ENCODE measurements at places on chromosomes 2 and 18.
A peak's percentile ranks its signal among the peaks of the same experiment; 100 is the strongest.

- peak; percentile 74 for DNase-seq
Measured at GRCh38 chr2:74576863-74577229, 22.3 kb downstream of the DOK1 start.

- DNase-seq = peak; percentile 79
Measured at GRCh38 chr2:184597571-184597991, 748 bp upstream of the ZNF804A start.

DNA sequence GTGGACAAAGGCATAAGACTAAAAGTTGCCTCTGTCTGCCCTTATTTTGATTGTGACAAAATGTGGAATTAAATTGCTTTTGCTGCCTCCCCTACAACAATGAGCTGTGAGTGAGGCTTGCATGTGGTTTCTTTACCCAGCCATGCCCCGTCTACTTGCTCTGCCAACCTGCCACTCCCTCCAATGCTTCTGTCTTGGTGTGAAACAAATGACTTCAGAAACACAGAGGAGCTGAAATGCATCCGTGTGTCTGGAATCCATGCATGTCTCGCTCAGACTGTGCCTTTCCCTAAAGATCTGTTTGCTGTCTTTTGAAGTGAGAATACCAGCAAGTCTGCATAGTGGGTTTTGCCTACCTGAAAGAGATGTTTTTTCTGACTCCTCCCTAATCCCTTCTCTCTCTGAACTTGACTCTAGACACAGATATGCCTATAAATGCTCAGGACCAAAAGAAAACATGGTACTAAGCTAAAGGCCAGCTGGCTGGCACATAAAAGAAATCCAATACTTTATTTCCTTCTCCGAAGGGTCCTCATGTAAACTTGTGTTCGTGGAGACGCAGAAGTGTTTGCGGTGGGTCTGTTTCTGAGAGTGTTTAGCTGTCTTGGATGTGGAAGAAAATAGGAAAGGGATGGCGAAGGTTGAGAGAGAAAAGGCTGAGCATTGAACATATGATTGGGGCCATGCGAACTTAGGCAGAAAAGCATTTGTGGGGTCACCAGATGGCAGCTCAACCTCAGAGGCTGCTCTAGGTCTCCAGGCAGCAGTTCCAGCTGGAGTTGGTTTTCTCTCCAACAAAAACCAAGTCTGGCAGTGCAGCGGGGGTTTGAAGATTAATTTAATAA lies 120.5 kb downstream of the CCBE1 start:
- DNase-seq = no peak

DNA sequence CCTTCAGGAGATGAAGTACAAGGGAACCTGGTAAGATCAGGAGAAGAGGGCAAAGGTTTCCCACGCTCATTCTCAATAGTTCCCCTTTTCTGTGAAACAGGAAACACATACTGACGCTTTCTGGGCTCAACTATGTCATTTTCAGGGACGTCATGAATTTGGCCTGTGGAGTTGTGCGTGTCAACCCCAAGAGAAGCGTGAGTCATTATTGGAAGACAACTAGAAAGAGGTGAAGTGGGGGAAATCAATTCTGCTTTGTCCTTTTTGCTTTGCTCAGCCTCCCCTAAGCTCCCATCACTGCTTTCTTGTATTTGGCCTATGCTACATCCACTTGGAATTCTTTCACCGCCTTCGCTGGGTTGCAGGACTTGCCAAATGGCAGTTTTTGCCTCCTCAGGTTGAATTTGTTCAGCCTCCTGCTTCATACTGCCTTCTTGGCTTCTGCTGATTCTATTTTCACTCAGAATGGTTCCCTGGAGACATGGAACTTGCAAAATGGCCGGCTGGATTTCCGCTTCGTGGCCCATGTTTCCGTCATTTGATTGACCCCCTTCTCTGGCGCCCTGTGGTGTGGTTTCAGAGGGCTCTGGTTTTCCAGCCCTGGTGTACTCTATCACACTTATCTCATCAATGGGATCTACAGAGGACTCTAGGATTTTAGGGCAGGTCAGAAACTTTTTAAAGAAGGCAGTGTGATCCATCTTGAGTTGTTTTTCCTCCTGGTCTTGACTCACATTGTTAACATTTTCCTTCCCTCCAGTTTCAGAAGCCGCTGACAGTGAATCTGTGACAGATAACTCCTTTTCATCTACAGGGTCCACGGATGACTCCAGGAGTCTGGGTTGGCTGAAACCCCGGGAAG lies 93.3 kb downstream of the ALPK2 start:
- DNase-seq = no peak

GRCh38 chr2:74095632-74096031 lies 52.1 kb downstream of the BOLA3 start:
- DNase-seq = no peak

GRCh38 chr18:10121786-10122515 lies 208.1 kb downstream of the VAPA start:
- DNase-seq = peak; percentile 86

GRCh38 chr2:233966388-233966787 lies 49.2 kb downstream of the TRPM8 start:
- DNase-seq = no peak

DNA sequence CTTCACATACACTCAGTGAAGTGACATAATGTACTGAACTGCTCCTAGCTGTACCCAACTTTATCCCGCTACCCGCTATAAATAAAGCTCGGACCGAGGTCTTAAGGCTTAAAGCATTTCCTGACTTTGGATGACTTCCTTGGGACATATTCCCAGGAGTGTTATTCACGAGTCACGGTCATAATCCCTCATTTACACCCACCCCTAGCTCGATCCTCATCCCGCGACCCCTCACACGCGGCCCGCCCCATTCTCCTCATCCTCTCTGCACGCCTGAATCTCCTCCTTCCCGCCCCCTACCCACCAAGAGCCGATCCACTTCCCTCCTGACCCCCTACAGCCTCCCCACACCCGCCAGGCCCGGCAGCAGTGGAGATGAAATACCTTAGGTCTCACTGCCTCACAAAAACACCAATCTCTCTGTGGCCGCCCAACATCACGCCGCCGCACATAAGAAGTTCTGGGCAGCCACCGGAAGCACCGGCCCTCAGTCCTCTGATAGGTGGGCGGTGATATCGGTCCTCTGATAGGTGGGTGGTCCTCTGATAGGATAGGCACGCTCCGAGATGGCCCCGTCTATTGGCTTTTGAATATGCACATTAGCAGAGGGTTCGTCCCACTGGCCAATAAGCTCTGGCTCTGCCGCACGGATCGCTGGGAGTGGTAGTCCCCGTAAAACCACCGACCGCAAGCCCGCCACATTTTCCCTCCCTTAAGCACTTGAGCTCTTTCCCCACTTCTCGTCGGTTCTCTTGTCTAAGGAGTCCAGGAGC lies at the start of gene WDCP:
Gene WDCP (minus strand): TSS at position 462 of the 773 bp plus-strand sequence. CDS start 7,897 bp downstream, outside the sequence.
- peak; percentile 99 for DNase-seq

- DNase-seq = peak; percentile 20
Measured at GRCh38 chr2:226813148-226813701, 13.6 kb upstream of the IRS1 start.

DNA sequence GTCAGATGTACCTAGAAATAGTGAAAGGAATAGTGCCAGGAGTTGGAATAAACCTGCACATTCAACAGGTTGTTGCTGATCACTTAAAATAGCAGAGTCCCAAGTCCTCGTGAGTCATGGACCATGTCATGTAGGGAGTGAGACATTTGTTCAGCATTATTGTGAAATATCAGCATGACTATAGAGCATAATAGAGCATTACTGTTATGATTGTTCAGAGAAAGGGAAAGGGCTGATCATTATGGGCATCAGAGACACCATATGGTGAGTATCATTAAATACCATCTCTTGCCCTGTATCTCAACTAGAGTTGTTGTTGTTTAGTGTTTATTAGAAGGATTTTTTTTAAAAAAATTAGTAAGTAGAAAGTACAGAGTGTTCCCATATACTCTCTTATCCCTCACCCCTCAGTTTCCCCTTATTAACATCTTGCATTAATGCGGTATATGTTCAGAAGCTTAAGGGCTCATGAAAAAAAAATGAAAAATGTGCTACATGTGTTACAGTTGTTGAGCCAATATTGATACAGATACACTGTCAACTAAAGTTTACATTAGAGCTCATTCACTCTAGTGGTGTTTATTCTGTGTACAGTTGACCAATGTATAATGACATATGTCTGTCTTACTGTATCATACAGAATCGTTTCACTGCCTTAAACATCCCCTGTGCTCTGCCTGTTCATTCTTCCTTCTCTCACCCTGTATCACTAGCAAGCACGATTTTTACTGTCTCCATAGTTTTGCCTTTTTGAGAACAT lies 5.7 kb downstream of the ELAC1 start:
- no peak for DNase-seq

DNA sequence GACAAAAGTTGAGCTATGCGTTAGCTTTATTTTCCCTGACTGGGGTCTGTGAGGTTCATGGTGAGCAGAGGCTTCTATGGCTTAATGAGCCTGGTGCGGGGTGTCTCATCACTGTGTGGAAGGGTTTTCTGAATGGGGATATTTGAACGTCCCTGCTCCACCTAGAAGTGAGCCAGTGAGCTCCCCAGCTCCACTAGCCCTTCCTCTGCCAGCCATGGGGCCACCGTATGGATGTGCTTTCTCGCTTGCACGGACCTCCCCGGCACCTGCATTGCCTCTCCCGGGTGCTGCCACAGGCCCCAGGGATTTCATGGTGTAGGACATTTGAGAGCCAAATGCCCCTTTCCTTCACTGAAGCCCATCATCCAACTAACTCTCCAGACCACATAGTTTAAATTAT lies 37.8 kb downstream of the CYP26B1 start:
- DNase-seq = no peak

GRCh38 chr2:143146366-143146765 lies 17.1 kb downstream of the ARHGAP15 start:
- peak; percentile 17 for DNase-seq

- peak; percentile 73 for DNase-seq
Measured at GRCh38 chr2:20568501-20569463, 82.1 kb downstream of the HS1BP3 start.

GRCh38 chr18:65326805-65327204 lies 424.0 kb upstream of the CDH7 start:
- DNase-seq = no peak

DNA sequence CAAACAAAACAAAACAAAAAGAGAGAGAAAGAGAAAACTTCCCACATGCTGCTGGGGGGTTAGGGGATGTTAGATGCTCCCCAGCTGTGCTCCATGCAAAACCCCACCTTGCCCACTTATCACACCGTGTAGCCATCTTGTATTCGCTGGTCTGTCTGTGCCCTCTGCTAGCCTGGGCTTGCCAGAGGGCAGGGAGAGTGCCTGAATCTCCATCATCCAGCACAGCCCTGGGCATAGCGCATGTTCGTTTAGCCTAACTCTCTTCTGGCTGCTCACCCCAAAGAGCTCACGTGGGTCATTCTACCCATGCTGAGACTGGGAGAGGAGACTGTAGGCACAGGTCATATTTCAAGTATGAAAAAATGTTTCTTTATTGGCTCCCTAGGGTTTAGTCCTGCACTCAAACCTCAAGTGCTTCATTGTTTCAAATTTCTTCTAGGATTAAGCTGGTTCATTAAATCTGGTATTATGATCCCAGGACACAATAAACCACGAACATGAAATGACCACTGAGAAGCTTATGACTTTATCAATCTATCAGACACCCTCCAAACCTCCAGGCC lies 100.5 kb downstream of the KCNF1 start:
- no peak for DNase-seq

GRCh38 chr2:184363213-184363612 lies 235.1 kb upstream of the ZNF804A start:
- no peak for DNase-seq

- DNase-seq = peak; percentile 60
Measured at GRCh38 chr2:172177996-172178395, 75.3 kb upstream of the DLX2 start.

DNA sequence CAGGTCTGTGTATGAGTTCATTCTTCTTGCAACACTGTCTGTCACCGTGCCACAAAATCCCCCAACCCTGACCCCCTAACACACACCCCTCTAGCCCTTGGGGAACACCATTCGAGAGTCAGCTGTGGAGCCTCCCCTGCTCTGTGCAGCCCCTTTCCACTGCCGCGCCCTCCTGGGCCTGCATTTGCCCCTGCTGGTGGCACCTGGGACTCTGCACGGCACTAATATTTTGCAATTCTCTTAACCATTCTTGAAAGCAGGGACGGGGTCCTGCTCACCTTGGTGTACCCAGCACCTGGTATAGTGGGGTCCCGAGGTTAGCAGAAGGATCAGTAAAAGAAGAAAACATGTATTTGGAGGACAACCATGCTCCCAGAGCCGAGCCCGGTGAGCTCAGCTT lies 124.0 kb downstream of the HDAC4 start:
- no peak for DNase-seq

GRCh38 chr18:58779529-58779928 lies 85.1 kb upstream of the ZNF532 start:
- no peak for DNase-seq

DNA sequence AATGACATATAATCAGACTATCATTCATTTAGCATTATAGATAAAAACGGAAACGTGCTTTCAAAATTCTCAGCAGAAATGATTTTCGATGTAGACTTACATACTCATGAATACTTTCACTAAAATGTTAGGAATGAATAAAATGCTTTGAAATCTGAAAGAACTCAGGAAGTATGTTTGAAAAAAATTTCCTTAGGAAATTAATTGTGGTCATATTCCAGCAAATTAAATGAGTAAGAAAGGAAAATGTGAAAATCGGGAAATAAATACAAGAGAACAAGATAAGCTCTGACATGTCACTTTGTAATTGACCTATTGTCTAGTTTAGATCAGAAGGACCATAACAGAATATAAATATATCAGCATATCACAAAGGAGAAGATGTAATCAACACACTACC lies 981.0 kb upstream of the CDH2 start:
- DNase-seq = no peak

DNA sequence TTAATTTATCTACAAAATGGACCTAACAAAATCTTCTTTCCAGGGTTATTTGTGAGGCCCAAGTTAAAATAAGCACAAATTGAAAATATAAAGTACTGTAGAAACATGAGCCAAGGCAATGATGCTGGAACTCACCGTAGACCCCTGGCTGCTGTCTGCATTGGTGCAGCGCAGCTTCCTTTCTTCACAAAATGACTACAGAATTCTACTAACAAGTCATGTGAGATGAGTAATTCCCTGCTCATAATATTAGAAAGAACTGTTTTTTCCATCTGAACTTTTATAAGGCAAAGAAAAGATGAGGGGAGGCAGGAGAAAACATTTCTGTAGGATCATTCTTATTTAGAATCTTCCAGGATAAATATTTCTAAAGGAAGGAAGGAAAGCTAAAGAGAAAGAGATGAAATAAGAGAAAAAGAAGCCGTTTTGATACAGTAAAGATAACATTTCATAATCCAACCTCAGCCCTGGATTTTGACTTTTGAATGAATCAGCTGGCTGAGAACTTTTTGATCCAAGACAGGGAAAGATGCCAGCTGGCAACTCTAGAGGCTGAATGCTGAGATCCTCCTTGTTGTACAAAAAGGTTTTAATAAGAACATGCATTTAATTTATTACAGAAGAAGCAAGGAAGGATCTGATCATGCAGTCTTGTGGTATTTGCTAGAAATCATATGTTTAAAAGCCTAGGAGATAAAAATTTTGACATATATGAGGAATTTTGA lies 183.9 kb upstream of the KLHL14 start:
- peak; percentile 81 for DNase-seq

- DNase-seq = no peak
Measured at GRCh38 chr2:64629875-64630274, 23.8 kb downstream of the SERTAD2 start.

- DNase-seq = peak; percentile 56
Measured at GRCh38 chr2:71299507-71299906, 32.1 kb upstream of the ZNF638 start.

- no peak for DNase-seq
Measured at GRCh38 chr18:13477147-13477683, 249.1 kb downstream of the FAM210A start.

- DNase-seq = no peak
Measured at GRCh38 chr2:10613263-10613662, 76.5 kb downstream of the NOL10 start.

- DNase-seq = no peak
Measured at GRCh38 chr2:56448403-56449001, 264.7 kb downstream of the CCDC85A start.
